Stimulated activated CD8-positive, alpha-beta memory T cell treated with anti-CD3 and anti-CD28 coated beads, Interleukin-4, amount 100 ng/mL, for 48 hours (primary cell): ENCODE measurements at places on chromosomes 13 and 19.
A peak's percentile ranks its signal among the peaks of the same experiment; 100 is the strongest.

DNA sequence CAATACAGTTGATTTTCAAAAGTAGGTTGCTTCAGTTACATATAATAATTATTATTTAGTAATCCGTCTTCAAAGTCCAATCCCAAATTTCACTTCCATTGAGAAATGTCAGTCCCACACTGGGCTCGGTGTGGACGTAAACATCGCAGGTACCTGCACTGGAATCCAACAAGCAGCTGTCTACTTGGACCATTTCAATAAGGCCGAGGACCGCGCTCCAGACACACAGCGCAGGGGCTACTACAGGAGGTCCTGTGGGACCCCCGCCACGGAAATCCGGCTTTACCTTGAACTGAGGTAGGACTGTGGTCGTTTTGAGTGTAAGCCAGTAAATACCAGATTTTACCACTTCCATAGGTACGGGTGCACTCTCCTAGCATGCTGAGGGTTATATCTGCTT is 30.8 kb downstream of the IRS2 start:
- no peak for DNase-seq

GRCh38 chr13:40172149-40172591 is 494.3 kb downstream of the FOXO1 start:
- DNase-seq = no peak

GRCh38 chr13:37338726-37339385 is 233.4 kb upstream of the CSNK1A1L start:
- no peak for DNase-seq

- DNase-seq = peak; percentile 60
These were observed 350.5 kb downstream of the KCNRG start for GRCh38 chr13:50365408-50366391.

GRCh38 chr19:13723206-13723605 is 41.1 kb upstream of the MRI1 start:
- DNase-seq = no peak

- no peak for DNase-seq
These were observed 5.3 kb downstream of the NCAN start for GRCh38 chr19:19217099-19217498.

- DNase-seq = no peak
These were observed 189.8 kb downstream of the URI1 start for GRCh38 chr19:30131722-30132291.

DNA sequence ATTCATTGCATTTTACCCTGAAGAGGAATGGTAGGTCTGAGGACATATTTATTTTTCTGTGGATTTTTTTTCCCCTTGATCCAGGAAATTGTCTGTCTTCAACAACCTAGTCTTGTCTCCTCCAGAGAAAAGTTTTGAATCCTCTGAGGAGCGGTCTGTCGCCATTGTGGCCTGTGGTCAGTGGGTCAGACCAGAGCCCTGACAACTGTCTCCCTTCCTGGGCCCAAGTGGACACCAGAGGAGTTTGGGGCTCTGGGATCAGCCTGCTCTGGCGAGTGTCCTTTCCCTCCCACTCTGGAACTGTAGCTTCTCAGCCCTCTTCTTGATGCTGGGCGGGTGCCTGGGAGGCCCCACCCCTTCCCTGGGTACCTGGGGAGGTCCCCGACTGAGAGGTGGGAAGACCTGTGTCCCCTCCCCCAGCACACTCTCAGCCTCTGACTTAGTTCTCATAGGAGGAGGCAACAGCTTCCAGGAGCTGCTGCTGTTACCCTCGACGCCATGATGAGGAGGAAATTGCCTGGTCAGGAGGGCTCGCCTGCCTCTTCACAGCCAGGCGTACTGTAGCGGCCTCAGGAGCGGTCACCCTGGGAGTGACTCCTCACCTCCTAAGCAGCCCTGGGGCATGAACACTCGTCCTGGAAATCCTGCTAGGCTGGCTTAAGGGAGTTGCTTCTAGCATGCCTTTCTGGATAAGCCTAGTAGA is 110.3 kb downstream of the GGACT start:
- no peak for DNase-seq

- DNase-seq = peak; percentile 54
These were observed 103.9 kb upstream of the UBL3 start for GRCh38 chr13:29954082-29955028.

DNA sequence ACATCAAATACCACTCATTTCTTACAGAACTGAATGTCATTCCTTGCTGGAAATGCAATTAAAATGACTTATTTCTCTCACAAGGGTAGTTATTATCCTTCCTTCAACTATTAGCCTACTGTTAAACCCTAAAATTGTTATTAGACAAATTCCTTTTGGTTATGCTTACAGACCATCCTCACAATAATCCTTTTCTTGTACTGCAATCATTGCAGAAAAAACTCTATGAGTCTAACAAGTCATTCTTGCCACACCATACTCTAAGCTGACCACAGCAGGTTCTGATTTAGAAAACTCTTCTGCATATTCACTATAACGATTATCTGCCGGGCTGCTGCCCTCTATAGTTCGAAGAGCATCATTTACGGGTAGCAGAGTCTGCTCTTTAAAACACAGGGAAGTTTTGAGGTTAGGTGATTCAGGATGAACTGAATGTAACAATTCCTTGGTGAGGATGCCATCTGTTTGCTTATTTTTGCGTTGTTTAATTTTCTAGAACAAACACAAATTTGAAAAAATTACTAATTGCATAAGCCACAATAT is 38.2 kb downstream of the MTMR6 start:
- DNase-seq = no peak

DNA sequence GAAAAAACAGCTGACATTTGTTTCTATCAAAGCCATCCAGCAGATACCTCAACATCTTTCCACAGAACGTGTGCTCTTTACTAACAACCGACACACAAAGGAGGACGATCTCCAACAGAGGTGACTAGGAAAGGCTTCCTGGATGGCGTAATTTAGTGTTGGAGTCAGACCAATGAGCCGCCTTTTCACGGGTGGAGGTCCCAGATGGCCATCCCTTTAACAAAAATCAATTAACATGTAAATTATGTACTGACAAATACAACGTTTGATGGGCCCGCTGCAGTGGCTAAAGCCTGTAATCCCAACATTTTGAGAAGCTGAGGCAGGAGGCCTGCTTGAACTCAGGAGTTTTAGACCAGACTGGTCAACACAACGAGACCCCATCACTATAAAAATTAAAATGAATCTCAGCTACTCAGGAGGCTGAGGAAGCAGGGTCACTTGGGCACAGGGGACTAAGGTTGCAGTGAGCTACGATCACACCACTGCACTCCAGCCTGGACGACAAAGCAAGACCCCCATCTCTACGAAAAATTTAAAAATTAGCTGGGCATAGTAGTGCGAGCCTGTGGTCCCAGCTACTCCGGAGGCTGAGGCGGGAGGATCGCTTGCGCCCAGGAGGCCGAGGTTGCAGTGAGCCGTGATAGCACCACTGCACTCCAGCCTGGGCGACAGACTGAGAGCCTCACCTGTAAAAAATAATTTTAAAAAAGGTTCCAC is 1.2 kb upstream of the DPY19L3 start:
- DNase-seq = no peak

DNA sequence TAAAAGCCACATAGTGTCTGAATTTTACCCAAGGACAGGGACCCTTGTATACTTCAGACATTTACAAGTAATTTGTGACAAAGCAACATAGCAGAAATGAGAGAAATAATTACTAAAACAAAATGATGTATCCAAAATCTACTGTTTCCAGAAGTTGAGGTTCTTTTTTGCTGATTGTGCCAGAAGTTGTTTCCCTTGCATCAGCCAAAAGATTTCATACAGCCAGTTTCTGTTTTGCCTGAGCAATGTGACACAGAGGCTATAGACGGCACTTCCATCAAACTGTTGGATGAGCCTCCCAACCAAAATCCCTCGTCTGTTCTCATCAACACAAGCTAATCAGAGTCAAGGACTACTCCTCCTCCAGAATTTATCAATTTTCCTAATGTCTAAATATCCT is 913.2 kb upstream of the GPC6 start:
- no peak for DNase-seq

GRCh38 chr19:48171710-48172109 is 1.2 kb downstream of the ZSWIM9 start:
- DNase-seq = no peak

DNA sequence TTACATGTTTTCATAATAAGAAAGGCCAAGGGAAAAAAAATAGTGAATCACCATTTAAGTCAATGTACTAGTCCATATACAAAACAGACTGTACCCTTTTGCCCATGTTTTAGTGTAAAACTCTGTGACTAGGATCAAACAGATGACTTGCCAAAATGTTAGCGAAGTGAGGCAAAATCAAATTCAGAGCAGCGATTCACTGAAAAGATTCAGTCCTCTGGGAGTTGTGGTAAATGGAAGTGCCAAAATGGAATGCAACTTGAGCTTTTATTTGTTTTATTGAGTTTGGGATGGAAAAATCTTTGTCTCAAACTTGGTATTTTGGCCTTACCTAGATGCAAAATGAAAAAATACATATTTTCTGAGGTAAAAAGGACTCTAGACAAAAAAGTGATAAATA is 9.1 kb downstream of the CDADC1 start:
- no peak for DNase-seq

GRCh38 chr13:30585748-30586262 is 31.9 kb upstream of the USPL1 start:
- DNase-seq = no peak

GRCh38 chr19:58203814-58204475 is 21.1 kb downstream of the ZNF274 start:
- DNase-seq = no peak

DNA sequence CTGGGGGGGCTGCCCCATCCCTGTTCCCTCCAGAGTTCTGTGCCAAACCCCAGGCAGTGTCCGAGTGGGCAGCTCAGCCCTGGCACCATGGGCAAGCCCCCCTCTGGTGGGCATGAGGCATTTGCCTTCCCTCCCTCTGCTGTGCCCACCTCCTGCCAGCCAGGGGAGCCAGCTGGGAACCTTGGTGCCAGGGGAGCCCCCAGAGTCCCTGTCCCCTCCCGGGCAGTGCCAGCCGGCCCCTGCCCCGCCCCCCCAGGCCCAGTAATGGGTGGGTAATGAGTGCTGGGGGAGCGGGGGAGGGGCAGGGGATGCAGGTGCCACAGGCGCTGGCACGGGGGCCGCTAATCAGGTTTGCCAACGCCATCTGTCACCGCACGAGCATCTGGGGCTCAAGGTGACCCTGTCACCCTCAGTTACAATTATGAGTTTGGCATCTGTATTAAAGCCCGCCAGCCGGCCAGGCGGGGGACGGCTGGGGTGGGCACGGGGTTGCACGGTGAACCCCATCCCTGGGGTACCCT is 5.9 kb downstream of the DAND5 start:
- no peak for DNase-seq

DNA sequence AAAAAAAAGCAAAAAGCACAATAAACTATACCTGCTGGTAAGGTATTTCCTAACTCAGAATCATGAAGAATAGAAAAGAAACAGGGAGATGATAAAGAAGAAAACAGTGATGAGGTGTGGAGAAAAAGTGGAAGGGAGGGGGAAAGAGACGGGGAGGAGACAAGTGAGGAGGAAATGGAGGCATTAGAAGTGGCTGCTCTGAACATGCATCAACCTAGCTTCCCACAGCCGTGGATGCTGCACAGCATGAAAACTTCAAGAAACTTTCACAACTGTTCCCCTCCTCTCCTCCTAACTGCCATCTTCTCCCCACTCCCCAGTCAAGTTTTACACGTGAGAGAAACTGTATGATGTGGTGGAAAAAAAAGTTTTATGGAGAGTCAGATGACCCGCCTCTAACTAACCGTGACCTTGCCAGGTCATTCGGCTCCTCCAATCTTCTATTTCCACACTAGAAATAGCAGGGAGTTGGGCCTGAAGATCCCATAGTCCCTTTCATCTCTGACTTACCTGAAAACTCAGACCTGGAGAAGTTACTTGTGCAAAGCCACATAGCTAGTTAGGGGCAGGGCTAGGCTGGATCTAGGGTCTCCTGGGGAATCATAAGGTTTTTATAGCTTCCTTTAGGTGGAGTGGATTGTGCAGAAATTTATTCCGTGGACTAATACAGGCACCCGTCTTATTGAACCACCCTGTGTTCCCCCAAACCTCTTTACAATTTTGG is 461.9 kb downstream of the KLF5 start:
- peak; percentile 23 for DNase-seq

DNA sequence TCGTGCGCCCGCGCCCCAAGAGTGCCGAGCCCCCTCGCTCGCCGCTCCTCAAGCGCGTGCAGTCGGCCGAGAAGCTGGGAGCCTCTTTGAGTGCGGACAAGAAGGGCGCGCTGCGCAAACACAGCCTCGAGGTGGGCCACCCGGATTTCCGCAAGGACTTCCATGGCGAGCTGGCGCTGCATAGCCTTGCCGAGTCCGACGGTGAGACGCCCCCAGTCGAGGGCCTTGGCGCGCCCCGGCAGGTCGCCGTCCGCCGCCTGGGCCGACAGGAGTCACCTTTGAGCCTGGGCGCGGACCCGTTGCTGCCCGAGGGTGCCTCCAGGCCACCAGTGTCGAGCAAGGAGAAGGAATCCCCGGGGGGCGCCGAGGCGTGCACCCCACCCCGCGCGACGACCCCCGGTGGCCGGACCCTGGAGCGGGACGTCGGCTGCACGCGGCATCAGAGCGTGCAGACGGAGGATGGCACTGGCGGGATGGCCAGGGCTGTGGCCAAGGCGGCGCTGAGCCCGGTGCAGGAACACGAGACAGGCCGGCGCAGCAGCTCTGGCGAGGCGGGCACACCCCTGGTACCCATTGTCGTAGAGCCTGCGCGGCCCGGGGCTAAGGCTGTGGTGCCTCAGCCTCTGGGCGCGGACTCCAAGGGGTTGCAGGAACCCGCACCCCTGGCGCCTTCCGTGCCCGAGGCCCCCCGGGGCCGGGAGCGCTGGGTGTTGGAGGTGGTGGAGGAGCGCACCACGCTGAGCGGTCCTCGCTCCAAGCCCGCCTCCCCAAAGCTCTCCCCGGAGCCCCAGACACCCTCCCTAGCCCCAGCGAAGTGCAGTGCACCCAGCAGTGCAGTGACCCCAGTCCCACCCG is 7.1 kb downstream of the DNASE2 start:
- no peak for DNase-seq

DNA sequence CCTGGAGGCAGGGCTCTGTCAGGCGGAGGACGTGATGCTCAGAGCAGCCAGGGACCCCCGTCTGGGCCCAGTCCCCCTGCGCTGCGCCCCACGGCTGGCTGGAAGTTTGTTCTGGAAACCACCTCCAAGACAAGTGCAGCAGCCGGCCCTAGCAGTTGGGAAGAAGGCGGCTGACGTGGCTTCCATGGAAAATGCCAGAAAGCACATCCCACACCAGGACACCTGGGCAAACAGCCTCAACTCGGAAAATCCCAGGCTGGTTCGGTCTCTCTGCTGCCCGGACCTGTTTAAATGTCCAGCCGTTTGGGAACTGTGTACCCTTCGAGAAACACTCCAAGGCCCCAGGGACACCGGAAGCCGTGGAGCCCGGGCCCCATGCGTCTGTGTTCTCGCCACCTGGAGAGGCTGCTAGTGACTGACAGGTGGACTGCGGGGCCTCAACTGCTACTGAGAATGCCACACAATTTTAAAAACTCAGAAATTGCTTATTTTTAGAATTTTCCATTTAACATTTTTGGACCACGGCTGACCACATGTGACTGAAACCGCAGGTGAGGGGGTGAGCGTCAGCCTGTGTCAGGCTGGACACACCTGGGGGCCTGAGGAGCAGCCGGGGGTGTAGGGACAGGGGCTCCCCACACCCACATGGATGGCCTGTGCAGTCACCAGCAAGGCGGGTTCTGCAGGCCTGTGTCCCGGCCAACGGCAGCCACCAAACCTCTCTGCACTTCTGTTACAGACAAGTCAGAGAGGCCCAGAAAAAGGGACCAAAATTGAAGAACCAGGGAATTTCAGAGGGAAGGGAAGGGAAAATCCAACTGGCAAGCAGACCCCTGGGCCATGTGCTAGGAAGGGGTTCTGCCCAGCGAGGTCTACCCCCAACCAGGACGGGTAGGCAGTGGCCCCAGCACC is 31.7 kb downstream of the RASA3 start:
- no peak for DNase-seq
